ENCODE measurements at places on chromosomes 3 and 15.

GRCh38 chr3:125683067-125683829 lies 88.0 kb upstream of the OSBPL11 start:
- no peak for DNase-seq

DNA sequence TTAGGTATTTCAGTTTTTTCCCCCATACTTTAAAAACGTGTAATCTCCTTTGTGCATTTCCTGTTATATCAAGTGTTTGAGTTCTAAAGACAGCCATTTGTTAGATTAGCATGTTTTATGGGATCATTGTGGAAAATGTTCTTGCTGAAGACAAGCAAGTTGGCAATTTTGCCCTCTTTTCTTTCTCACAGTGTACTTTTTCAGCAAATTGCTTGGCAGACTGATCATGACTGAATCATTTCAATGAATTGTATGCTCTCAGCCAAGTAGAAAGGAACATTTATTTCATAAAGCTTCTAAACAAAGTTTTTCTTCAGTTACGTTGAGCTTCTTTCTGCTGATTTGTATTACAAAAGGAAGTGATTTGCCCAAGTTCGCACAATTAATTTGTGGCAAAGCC lies 51.6 kb downstream of the ATG7 start:
- DNase-seq: no peak

- DNase-seq: no peak
These were observed 130.3 kb downstream of the LIPC start for GRCh38 chr15:58562135-58562534.

GRCh38 chr15:45921376-45921775 lies 286.5 kb downstream of the SQOR start:
- no peak for DNase-seq

- DNase-seq: no peak
These were observed 151.0 kb downstream of the TJP1 start for GRCh38 chr15:29670998-29671981.

- no peak for DNase-seq
These were observed 10.1 kb downstream of the ARL14 start for GRCh38 chr3:160686955-160687535.
